Glomerular endothelial cell (primary cell): ENCODE measurements at places on chromosomes 3 and 15.
A peak's percentile ranks its signal among the peaks of the same experiment; 100 is the strongest.

GRCh38 chr3:46464326-46465195 is at the start of gene LTF:
TSS of gene LTF (minus strand) at chr3:46464905. CDS start at chr3:46464867, 38 bp downstream.
- DNase-seq = no peak

- DNase-seq = no peak
Measured at GRCh38 chr3:29137601-29138000, 143.3 kb upstream of the RBMS3 start.

- DNase-seq = no peak
Measured at GRCh38 chr3:55897573-55898224, 410.6 kb upstream of the WNT5A start.

DNA sequence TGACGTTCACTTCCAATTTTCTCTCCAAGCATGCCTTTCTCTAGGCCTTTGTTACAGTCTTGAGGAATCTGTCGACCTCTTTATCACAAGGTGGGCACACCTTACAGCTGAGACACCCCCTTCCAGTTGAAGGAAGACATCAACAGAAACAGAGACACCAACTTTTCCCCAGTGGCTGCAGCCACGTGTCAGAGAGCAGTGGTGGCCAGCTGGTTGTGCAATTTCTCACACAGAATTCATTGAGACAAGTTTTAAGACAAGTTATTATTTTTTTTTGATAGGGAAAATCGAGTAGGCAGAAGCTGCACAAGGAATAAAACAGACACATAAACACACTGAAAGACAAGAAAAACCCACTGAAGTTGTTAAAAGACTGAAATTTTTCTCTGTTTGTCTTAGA is 436.7 kb upstream of the MDFIC2 start:
- no peak for DNase-seq

DNA sequence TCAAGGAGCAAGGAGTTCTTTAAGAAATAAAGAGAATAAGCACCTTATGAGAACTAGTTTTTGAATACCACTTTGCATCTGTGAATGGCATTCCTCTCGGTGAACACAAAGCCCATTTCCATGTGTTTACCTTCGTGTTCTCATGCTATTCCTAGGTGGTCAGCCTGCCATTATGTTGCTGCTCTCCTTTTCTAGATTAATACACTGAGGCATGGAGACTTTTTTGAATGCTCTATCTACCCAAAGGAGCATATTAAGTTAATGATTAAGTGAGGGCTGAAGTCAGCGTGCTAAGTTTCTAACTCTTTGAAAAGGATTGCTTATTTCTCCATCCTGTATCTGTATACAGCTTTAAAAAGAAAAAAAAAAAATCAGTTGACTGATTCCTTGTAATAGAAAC is 394.5 kb downstream of the MECOM start:
- DNase-seq = no peak

DNA sequence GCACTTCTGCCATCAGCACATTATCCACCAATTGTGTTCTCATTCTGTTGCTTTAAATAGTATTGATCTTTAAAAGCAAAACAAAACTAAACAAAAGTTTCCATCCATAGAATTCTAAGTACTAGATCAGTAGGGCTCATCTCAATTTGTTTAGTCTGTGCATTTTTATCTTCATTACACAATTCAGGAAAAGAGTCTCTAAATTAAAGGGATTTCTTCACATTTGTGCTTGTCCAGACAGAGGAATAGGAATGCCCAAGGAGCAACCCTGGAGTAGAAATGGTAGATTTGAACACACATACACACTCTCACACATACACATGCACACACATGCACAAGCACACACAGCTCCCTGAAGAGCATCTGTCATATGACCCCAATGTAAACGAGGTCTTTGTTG is 21.4 kb downstream of the LMCD1 start:
- no peak for DNase-seq

- DNase-seq = no peak
Measured at GRCh38 chr3:13121553-13122001, 48.3 kb upstream of the IQSEC1 start.

GRCh38 chr15:87711026-87711425 is 545.5 kb downstream of the NTRK3 start:
- DNase-seq = no peak

DNA sequence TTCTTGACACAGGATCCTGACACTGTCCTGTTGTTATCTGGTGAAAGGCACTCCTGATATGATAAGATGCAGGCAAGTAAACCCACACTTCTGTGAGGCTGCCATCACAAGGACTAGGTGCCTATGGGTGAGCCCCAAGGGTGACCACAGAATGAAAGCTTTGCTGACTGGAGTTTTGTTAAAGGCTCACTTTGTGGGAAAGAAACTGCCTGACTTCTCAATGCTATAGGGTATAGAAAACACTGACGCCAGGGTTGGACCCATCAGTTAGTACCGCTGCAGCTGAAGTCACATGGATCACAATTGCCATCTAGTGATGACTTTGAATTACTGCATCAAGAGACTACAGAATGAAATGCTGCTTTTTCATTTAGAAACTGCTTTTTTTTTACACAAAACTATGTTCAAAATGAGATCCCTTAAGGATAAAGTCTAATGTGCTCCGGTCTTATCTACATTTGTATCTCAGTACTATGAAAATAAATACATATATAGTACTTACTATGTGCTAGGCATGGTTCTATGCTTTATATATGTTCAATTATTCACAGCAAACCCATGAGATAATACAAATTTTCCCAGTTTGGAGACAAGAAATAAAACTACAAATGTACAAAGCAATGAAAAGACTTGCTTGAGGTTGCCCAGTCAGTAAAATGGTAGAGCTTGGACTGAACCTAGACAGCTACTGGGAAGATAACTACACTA is 64.2 kb upstream of the CMSS1 start:
- DNase-seq = peak; percentile 45

DNA sequence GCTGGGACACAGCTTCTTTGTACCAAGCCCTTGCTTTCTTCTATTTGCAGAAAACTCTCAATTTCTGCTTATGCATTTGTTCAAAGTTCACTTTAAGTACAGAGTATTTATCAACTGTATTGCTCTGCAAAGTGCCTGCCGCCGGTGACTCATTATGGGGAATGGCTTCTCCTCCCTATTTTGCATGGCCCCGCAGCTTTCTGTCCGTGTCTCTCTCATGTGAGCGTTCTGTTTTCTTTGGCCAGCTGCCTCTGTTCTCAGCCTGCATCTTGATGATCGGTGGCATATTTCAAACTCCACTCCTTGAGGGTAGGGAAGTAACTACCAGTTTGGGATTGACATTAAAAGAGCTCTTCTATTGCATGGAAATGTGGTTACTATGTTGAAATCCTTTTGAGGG is 28.6 kb upstream of the ST8SIA2 start:
- DNase-seq = no peak

DNA sequence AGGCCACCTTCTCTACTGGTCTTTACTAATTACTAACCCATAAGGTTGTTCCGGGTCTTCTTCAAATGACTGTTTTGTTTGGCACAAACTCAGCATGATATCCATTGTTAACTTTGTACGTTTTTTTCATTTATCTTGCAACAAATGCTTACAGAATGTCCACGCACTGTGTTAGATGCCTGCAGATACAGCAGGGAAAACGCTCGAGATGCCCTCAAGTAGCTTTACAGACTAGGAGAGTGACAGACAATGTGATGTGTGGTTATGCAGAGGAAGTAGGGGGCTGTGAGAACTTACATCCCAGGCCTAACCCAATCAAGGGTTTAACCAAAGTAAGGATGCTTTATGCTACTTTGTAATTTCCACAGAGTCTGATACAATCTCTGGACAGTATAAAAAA is 949 bp upstream of the RFC4 start:
- no peak for DNase-seq

DNA sequence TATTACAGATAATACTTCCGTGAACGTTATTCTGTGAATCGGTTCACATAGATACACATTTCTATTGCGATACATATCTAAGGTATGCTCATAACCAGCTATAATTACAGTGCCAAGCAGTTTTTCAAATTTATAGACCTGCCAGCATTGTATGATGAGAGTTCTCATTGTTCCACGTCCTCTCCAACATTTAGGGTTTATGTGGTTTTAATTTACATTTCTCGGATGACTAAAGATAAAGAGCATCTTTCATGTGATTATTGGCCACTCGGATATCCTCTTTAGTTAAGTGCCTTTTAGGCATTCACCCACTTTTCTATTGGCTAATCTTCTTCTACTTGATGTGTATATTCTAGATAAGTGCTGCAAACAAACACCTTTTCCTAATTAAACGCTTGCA is 134.7 kb upstream of the CCDC54 start:
- DNase-seq = no peak

DNA sequence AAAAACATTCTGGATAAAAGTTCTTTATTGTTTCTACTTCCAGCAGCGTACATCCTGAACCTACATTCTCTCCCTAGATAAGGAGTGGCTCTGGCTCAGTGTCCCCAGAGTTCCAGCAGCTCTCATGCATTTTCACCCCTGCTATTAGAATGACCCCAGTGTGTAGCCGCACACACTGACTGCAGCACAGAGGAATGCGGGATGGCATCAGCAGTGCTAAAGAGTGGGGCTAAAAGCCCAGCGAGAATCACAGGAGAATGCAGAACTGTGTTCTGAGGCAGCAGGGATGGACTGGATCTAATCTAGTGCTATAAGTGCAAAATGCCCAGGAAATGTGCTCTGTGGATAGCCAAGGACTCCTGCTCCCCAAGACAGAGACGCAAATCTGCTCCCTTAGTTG is 66.4 kb upstream of the TJP1 start:
- DNase-seq = no peak

DNA sequence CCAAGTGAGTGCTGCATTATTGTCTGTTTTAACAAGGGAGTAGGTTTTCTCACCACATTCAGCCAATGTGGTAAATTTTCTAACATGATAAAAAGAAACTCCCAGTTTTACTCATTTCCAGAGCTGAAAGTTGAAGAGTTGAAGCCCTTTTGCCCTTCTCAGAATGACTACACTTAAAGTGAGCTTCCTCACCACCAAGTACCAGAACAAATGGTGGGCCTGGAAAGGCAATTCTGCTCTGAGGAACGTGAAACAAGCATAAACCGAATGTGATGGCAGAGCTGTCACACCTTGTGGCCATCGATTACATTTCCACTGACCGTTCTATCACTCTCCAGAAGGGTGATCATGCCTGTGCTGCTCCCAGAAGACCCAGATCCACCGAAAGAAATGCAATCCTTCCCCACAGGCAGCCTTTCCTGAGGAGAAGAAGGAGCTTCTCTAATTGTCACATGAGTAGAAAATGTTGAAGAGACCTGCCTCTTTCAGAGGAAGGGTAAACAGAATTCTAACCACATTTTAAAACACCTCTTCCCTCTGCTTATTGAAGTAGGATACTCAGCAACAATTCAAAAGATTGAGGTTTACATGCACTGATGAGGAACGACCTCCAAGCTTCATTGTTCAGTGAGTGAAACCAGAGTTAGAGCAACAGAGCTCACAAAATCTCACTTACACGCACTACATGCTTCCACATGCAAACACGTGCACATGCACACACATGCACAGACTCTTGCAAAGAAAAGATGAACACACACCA is 21.4 kb upstream of the CCR9 start:
- DNase-seq = no peak

DNA sequence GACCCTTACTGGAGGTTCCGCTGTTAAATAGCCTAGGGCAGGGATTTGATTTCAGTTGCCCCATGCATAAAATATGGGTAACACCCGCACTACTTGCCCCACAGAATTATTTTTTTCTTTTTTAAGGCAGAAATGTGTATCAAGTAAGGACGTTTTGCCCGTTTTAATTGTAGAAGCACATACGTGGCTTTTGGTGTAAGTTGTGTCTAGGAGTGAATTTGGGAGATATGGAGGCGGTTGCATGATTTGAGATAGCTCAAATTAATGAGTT is 636 bp upstream of the LRRC58 start:
- no peak for DNase-seq

DNA sequence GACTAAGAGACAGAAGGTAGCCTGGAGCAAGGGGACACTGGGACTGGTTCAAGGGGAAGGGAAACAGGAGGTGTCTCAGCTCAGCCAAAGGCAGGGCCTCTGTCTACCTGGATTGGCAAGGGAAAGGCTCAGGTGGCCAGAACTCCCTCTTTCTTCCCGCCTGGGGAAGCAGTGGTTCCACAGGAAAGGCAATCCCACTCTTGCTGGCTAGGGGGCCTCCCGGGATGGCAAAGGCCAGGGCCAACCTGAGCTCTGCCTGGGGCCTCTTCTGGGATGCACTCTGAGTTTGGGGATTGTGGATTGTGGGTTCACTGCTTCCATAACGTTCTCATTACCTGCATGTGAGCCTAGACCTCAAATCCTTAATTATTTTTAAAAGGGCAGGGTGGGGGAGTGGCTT is 13.0 kb upstream of the PARP6 start:
- DNase-seq = no peak

DNA sequence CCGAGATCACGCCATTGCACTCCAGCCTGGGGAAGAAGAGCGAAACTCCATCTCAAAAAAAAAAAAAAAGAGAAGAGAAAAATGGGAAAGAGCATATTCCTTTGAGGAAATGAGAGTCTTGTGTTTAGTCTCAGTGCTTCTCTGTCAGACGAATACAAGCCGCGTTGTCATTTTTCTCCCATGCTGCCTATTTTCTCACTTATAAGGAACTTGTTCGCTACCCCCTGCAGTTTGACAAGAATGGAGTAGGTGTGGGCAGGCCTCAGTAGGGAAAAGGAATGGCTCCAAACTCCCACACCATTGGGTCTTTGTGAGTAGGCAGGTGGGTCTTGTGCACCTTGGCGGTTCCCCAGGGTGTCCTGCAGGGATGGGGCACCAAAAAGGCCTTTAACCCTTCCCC is 6.5 kb downstream of the GPR160 start:
- DNase-seq = no peak

- DNase-seq = no peak
Measured at GRCh38 chr3:141388395-141388794, 20.1 kb downstream of the ZBTB38 start.

DNA sequence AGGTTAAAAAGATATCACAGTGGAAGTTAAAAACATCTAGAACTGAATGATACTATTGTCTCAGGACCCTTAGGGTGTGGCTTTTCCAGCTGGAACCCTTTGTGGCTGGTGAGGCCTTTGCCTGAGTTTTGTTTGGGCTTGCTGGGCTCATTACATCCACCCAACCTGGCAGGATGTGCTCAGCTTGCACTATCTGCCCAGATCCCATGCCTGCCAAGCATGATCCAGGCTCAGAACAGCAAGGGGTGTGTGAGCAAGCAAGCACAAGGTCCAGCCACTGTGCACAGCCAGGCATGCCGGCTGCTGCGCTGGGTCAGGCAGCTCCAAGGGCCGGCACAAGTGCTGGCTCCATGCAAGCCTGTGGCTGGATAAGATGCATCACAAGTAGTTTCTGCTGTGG is 512.7 kb upstream of the CDIN1 start:
- DNase-seq = no peak

GRCh38 chr3:115550285-115550761 is 73.0 kb upstream of the GAP43 start:
- DNase-seq = no peak

DNA sequence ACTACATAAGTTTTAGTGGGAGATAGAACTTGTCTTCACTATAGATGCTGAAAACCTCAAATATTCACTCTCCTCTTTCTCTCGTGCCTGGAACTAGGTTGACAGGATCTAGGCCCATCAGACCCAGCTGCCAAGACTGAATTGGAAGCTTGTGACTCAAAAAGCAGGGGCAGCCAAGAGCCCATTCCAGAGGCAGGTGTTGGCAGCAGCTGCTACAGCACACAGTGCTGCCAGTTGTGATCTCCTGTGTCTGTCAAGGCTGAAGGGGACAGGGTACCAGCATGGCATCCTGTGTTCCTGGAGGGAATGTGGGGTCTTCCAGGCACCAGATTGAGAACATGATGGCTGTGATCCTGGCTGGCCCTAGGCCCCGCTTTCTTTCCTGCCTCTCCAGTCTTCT is 92.5 kb upstream of the MB21D2 start:
- no peak for DNase-seq
